ENCODE measurements at places on chromosomes 3 and 15. TPM values are rescaled to one million over a fixed set of nuclear protein-coding genes. Genes with fewer than 3 reads are reported as not detected.

The DNAH1 gene
- 1.8 TPM for total RNA-seq

The RBSN gene
- total RNA-seq = 31.2 TPM

GRCh38 chr15:77329202-77329601 lies 90.7 kb downstream of the PEAK1 start:
- no peak for DNase-seq

- peak; percentile 64 for DNase-seq
Measured at GRCh38 chr3:98004721-98005120, 30.4 kb downstream of the GABRR3 start.
